ENCODE measurements at places on chromosomes 7 and 10. TPM values are rescaled to one million over a fixed set of nuclear protein-coding genes. Genes with fewer than 3 reads are reported as not detected.

The RAB11FIP2 gene
- 62.8 TPM for total RNA-seq

The SPACDR gene
- 0.73 TPM for total RNA-seq

The AKR1D1 gene
- total RNA-seq, result not detected

The ALOX5 gene
- total RNA-seq, result 88.9 TPM

The ESYT2 gene
- 145 TPM for total RNA-seq

Data from mononuclear cell (primary cell).